ENCODE measurements at places on chromosomes 1 and 21.
A peak's percentile ranks its signal among the peaks of the same experiment; 100 is the strongest.

DNA sequence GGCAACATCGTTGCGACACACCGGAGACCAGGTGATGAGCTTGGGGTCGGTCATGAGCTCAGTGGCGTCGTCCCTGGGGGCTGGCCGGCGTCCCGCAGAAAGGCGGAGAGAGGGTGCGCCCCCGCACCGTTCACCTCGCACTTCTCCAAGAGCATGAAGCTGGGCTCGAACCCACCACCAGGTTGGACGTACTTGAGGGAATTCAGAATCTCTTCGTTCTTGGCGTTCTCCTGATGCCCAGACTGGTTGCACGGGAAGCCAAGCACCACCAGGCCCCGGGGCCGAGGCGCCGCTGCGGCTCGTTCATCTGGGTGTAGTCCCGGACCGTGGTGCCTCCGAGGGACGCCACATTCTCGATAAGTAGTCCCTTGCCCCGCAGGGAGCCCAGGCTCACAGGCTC, 176.6 kb upstream of the ADAMTS5 start:
- no peak for DNase-seq

DNA sequence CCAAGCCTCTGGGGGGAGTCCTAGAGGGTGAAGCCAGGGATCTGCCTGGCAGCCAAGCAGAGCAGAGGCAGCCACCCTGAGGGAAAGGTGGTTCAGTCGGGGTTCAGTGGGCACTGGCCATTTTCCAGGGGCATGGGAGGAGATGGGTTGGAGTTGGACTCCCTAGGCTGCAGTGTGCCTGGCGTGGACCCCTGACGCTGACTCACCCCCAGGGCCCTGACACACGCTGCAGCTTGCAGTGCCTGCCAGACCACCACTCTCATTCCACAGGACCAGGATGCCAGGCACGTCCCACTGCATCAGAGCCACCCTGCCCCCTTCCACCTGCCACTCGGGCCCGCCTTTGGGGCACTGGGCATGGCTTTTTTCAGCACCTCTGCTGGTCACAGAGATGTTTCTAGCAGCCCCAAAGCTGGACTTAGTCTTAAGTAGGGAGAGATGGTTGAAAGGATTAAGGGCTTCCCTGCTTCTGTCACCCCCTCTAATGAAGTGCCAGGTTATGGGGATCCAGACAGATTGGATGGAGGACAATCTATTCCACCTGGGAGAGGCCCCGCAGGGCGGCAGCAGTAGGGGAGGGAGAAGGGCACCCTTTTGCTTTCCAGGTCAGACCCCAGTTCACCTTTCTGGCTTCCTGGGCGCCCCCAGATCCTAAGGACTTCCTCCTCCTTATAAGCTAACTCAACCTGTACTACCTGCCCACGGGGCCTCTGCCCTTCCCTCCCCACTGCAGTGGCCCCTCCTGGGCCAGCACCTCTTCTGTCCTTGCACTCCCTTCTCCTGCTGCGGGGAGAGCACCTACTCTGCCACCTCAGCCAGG, 1.6 kb downstream of the SYT2 start:
- no peak for DNase-seq

DNA sequence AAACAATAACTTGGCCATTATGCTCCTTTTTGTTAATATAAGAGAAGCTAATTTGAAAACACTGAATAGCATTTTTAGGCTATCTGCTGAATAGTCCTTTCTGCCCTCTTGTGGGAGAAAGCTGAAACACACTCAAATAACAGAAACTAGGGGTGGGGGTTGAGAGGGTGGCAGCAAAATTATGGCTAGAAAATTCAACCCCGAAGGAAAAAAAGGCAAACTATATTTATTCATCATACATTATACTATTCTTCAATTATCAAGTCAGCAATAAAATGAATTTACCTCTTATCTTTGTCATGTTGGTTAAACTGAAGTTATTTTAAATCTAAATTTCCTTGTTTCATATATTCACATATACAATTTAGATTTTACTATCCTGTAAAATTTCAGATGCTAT, 255.9 kb downstream of the FAF1 start:
- peak; percentile 64 for DNase-seq

DNA sequence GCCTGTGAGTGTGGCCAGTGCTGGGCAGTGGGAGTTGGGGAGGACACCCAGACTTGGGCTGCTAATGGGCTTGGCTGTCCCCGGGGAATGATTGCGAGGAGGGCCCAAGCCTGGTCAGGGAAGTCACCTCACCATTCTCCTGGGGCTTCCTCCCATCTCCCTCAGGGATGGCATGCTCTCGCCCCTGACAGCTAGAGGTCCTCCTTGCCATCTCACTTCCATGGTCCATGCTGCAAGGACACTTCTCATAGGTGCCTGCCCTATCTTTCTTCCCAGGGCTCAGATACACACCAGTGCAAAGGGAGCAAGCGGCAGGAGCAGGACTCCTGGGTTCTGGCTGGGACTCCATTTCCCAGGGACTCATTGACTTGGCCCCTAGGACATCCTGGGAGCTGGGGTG, 4.1 kb downstream of the NTRK1 start:
- no peak for DNase-seq

DNA sequence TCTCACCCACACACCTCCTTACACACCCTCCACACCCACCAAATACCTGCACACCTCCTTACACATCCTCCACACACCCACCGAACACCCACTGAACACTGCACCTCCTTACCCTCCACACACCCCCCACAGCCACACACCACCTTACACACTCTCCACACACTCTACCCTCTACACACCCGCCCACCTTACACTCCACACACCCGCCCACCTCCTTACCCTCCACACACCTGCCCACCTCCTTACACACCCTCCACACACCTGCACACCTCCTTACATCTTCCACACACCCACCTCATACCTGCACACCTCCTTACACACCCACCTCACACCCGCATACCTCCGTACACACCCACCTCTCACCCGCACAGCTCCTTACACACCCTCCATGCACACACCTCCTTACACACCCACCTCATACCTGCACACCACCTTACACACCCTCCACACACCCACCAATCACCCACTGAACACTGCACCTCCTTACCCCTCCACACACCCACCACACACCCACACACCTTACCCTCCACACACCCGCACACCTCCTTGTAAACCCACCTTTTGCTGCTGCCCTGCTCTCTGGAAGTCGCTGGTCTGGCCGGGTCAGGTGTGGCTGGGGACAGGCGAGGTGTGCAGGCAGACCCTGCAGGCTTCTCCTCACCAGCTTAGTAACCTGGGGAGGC, 38.5 kb downstream of the COQ8A start:
- DNase-seq, result no peak

DNA sequence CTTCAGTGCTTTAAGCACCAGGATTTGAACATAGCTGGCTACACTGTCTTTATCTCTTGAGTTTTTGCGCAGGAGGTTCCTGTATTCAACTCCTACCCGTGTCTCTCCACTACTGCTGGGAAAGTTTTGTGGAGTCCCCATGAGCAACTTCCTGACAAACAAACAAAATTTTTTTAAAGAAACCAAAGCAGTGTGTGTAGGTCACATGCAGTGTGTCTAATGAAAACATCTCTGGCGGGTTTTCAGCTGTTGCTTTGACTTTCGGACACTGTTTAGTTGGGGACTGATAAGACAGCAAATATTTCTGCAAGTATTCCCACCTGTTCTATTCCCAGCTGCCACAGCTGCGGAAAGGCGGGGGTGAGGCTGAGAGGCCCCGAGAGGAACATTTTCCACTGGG, 2.0 kb downstream of the PSEN2 start:
- no peak for DNase-seq

DNA sequence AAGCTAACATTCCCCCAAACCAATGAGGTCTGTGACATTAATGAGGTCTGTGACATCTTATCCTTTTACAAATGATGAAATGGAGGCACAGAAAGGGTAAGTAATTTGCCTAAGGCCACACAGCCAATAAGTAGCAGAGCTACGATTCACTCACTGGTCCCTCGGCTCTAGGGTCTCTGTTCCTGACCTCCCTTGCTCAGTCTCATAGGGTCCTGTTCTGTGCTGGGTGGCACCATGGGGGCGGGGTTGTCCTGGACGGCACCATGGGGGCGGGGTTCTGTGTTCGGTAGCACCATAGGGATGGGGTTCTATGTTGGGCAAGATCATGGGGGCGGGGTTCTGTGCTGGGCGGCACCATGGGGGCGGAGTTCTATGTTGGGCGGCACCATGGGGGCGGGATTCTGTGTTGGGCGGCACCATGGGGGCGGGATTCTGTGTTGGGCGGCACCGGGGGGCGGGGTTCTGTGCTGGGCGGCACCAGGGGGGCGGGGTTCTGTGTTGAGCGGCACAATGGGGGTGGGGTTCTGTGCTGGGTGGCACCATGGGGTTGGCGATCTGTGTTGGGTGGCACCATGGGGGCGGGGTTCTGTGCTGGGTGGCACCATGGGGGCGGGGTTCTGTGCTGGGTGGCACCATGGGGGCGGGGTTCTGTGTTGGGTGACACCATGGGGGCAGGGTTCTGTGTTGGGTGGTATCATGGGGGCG, 55.6 kb downstream of the CLSTN1 start:
- no peak for DNase-seq

GRCh38 chr1:231318015-231318355, 19.7 kb downstream of the EXOC8 start:
- no peak for DNase-seq

DNA sequence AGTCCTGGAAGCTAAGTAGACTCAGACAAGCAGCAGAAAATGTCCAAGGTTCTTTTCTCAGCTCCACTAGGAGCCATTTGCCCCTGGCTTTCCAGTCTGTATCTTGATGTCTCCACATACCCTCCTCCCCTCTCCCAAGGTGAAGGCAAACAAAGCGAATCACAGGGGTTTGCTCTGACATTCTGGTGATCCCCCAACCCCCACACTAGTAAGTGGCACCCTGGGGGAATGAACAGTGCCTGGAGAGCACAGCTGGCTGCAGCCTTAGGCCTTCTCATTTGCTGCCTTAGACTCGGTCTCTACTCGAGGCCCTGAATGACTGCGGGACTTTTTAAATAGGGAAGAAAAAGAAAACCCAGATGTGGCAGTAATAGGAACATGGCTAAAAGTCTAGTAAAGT, 15.3 kb downstream of the ERI3 start:
- DNase-seq, result no peak

GRCh38 chr1:24190983-24191461, 3.9 kb upstream of the IFNLR1 start:
- no peak for DNase-seq

- no peak for DNase-seq
Measured at GRCh38 chr1:34925730-34926129, 3.7 kb downstream of the DLGAP3 start.

- DNase-seq, result peak; percentile 16
Measured at GRCh38 chr1:201740086-201740541, 88.8 kb upstream of the IPO9 start.

- DNase-seq, result peak; percentile 5
Measured at GRCh38 chr1:231153726-231154125, 8.1 kb upstream of the TRIM67 start.

DNA sequence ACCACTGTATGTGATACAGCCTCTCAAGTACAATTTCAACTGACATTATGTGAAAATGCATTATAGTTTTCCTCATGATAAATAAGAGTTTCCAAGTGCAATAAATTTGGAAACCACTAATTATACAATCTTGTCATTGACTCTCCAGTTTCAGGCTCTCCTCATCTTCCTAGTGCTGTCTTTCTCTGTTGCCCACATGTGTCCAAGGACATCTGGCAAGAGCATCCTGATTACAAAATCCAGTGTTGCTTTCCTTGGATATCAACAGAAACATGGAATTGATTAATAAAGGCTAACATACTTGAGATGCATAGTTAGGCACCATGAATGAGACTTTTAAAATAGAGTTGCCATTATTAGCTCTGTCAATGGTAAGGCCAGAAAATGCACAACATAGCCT, 15.6 kb upstream of the MAP10 start:
- DNase-seq, result no peak

DNA sequence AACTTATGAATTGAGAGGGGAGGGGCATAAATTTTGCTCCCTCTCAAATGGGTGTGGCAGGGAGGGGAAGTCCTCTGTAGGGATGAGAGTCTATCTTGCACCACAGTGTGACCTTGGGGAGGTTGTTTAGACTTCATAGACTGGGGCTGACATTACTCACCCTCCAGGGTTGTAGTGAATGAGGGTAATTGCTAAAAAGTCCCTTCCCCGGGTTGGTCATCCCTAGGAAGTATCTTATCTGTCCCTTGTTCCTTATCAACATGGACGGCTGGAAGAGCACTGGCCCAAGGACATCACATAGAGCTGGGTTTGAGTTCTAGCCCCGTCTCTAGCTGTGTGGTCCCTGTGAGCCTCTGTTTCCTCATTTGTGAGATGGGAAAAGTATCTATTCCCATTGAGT, 52.4 kb upstream of the SLC2A1 start:
- no peak for DNase-seq

DNA sequence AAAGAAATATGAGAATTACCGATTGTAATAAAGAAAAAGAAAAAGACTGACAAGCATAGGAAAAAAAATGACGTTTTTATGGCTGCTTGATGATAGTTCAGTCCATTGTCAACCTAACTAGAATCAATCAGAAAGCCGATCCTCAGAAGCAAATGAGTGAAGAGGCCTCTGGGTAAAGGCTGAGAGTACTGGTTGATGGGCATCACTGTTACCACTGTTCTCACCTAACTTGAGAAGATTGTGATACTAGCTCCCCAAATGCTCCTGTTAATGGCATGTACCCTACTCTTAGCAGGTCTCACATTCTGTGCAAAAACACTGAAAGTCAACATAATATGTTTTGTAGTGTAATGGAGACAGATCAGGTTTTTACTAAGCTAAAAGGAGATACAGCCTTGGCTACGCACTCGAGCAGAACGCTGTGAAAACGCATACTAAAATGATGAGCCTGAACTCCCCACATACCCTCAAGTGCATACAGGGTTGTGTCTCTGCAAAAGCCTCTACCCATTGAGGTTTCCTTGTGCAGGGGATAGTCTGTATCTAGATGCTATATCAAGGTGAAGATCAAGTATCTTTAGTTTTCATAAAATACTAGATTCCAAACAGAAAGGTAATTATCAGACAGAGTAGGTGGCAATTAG, 554.6 kb downstream of the SMYD3 start:
- DNase-seq, result no peak

DNA sequence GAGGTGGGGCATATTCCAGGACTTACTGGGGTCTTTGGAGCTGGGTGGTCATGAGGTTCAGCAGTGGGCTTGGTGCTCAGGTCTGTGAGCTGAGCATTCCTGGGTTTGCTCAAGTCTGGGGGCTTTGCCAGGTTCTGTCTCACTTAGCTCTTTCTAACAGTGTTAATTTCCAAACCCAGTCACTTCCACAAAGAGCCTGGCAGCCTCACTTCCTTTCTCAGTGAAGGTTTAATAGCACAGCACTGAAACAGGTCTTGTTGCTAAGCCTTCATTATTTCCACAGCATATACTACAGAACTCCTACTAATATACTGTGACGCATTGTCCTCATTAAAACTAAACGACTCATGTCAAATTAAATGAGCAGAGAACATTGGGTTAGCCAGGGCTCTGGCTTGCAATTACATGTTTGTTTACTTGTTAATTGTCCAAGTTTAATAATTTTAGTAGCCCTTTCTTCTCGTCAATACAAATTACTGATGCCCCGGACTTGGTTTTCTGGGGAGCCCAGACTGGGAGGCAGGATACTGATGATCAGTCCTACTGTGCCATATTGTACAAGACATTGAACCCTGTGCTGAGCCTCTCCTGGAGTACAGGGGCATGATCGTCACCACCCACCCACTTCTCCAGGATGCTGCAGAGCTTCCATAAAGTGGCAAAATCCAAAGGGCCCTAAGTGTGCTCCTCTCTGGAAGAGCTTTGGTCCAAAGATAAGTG, 170.7 kb downstream of the IER5 start:
- DNase-seq, result no peak

- no peak for DNase-seq
Measured at GRCh38 chr1:77193951-77194350, 25.3 kb downstream of the PIGK start.

- no peak for DNase-seq
Measured at GRCh38 chr1:178411756-178412399, 84.9 kb downstream of the CLEC20A start.

GRCh38 chr1:145689922-145690321, 17.2 kb downstream of the PDZK1 start:
- DNase-seq, result no peak
